IMR-90 (cell line): ENCODE measurements at places on chromosomes 16 and 17. TPM values are rescaled to one million over a fixed set of nuclear protein-coding genes. Genes with fewer than 3 reads are reported as not detected.

The PPM1E gene
- under 0.01 TPM in 2 replicates for total RNA-seq

The ABCA9 gene
- total RNA-seq, result under 0.01 TPM in 1 of 2 replicates, not detected in the other

The TEKT5 gene
- not detected in 2 replicates for total RNA-seq

The PABPN1L gene
- total RNA-seq, result not detected in 2 replicates

The SCGB1C2 gene
- not detected in 2 replicates for total RNA-seq

The GAS2L2 gene
- not detected in 2 replicates for total RNA-seq

The RPRML gene
- not detected in 2 replicates for total RNA-seq

The TPSG1 gene
- total RNA-seq, result not detected in 2 replicates

The HCFC1R1 gene
- 7.2 and 9.7 TPM in 2 replicates for total RNA-seq

The SOX9 gene
- 4.1 and 8.3 TPM in 2 replicates for total RNA-seq

The MT1H gene
- total RNA-seq, result not detected in 2 replicates

The CHST5 gene
- not detected in 2 replicates for total RNA-seq

The TBC1D3C gene
- total RNA-seq, result not detected in 2 replicates

The CBLN1 gene
- not detected in 2 replicates for total RNA-seq

The HAP1 gene
- under 0.01 TPM in 1 of 2 replicates, not detected in the other for total RNA-seq

The TBC1D16 gene
- 14.4 and 16.7 TPM in 2 replicates for total RNA-seq

The VPS4A gene
- 23.3 and 25.3 TPM in 2 replicates for total RNA-seq

The NPTX1 gene
- 20.8 and 23.3 TPM in 2 replicates for total RNA-seq

The CIAO2B gene
- total RNA-seq, result 148 and 168 TPM in 2 replicates

The CCP110 gene
- 7.7 and 11.9 TPM in 2 replicates for total RNA-seq

The SYCE1L gene
- not detected in 2 replicates for total RNA-seq

The EMC8 gene
- 23.7 and 28.3 TPM in 2 replicates for total RNA-seq

The TK2 gene
- 16.5 and 20.0 TPM in 2 replicates for total RNA-seq

The MYL11 gene
- total RNA-seq, result not detected in 2 replicates

The KRTAP9-2 gene
- total RNA-seq, result not detected in 2 replicates

The NPIPB2 gene
- 1.4 and 2.2 TPM in 2 replicates for total RNA-seq
